ENCODE measurements at places on chromosomes 2 and 18.

DNA sequence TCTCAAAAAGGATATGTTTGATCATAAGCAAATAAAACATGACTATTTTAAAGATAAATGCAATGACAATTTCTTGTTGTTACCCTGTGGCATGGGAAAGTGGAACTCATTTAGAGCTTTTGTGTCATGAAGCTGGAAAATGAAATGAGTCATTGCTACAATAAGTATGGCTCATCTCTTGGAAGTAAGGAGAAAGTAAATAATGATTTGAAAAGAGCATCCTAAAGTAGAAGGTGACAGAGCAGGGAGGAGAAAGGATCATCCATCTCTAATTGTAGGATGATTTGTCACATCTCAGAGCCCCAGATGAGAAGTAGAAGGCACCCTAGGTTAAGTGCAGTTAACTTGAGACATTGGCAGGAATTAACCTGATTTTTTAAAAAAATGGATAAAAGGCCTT lies 200.5 kb downstream of the CPS1 start:
- DNase-seq: no peak

DNA sequence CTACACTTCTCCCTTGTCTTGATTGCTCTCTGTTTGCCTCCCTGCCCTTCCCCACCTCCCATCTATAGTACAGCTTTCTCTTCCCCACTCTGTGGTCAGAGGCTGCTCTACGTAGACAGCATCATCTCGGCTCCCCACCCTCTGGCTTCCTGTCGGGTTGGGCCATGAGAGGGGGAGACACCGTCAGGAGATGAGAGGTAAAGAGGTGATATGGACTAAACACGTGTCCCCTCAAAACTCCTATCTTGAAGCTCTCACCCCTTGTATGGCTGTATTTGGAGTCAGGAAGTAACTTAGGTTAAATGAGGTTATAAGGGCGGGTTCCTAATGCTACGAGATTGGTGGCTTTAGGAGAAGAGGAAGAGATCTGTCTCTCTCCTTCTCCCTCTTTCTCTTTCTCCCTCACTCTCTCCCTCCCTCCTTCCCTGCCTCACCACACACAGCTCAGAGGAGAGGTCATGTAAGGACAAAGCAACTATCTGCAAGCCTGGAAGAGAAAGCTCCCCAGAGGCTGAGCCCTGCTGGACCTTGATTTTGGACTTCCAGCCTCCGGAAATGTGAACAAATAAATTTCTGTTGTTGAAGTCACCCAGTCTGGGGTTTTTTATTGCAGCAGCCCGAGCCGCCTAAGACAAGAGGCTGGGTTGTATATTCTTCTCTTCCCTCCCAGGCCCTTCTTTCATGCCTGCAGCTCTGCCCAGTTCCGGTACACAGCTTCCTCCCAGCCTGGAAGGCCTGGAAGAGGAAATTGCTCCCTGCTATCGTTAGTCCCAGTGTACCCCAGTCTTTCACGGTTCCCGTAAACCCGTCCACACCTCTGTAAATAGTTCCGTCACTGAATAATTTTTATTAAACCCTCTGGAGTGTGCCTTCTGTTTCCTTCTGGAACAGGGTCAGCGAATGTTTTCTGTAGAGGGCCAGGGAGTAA lies 138.0 kb downstream of the AKAIN1 start:
- DNase-seq: no peak

DNA sequence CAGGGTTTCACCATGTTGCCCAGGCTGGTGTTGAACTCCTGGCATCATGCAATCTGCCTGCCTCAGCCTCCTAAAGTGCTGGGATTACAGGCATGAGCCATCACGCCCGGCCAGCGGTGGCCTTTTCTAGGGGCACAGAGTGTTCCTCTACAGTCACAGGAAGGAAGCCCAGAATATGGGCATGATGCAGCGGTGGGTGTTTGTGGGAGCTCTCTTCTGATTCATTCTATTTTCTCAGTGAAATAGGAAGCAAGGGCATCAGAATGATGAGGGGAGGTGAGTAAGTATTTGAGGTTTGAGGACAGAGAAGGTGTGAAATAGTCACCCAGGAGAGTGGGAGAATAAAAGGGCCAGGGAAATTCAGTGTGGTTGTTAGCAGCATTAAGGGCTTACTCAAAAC lies 70.3 kb upstream of the PSME4 start:
- DNase-seq: peak; percentile 79

DNA sequence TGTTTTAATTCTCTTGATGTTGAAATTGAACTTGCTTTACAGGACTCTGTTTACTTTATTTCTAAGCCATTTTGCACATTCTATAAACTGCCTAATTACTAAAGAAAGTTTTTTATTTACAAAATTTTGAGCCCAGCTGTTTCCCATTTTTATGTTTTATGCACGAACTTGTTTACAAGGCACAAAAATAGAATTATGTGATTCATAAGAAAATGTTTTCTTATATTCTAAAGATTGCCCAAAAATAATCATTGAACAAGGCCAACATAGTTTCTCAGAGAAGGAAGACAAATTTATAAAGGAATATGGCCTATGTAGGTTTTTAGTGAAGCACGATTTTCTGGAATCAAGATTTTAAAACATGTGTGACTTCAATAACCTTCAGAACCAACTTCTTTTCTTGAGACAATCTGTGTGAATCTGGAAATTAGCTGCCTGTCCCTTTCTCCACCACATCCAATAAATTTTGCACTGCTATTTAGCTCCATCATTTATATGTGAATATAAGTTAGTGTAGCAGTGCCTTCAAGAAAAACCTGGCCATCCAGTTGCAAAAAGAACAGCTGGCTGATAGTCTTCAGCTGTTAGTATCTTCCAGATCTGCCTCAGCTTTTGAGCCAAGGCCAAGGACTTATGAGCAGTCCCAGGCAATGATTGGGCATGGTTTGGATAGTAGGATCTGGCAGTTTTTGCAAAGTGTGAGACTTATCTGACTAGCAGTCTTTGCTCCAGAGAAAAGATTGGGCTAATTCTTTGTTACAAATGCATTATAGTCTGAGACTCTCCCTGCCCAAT lies 253.2 kb upstream of the COL3A1 start:
- DNase-seq: no peak

GRCh38 chr2:101718993-101719571 lies 21.6 kb downstream of the MAP4K4 start:
- DNase-seq: no peak

- no peak for DNase-seq
These were observed 38.9 kb upstream of the RALBP1 start for GRCh38 chr18:9436206-9436929.

- no peak for DNase-seq
These were observed 1506.2 kb upstream of the NXPH2 start for GRCh38 chr2:140286377-140286776.

DNA sequence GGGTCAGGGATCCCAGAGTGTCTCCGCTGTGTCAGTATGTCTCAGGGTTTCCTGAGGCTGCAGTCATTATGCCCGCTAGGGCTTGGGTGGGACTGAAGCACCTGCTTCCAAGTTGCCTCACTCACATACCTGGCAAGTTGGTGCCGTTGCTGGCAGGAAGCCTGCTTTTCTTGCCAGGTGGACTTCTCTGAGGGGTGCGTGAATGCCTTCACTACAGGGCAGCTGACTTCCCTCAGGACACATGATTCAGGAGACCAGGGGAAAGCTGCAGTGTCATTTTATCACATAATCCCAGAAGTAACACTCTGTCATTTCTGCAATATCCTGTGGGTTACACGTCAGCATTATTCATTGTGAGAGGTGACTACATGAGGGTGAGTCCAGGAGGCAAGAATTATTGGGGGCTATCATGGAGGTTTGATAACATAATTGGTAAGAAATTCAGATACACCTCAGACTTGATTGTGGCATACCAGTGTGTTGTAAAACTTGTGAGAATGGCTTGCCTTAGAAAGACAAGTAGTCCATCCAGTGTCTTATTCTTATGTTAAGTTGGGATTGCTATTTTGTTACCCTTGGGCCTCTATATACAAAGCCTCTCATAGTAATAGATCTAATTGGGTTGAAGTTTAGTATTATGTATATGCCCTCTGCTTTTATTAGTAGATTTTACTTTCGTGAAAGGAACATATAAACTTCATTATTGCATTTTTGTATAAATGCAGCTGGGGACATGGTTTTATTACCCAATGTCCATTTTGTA lies 44.1 kb downstream of the NEDD4L start:
- peak; percentile 52 for DNase-seq

- no peak for DNase-seq
These were observed 8.6 kb upstream of the TMEM163 start for GRCh38 chr2:134727385-134727784.

DNA sequence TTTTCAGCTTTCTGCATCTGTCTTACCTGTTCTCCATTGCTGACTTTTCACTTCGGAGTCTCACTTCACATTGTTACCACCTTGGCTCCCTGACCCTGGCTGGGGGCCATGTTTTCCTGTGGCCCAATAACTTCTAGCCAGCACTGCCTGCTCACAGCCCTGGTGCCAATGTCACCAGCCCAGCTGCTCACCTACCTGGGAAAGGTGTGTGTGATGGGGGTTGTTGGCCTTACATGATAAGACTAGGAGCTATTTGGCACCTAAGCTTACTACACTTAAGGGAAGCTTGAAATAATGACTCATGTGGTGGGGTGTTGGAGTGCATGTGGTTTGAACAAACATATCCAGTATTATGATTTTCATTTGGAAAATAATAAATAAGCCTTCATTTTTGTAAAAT lies 37.5 kb upstream of the PGAP1 start:
- DNase-seq: no peak

Data from activated CD8-positive, alpha-beta memory T cell treated with anti-CD3 and anti-CD28 coated beads, Interleukin-2, amount 50 U/mL, for 48 hours (primary cell).